Activated CD8-positive, alpha-beta T cell treated with anti-CD3 and anti-CD28 coated beads, Interleukin-2, amount 10 ng/mL, durations not matched to agents 7 days and 5 days (primary cell): ENCODE measurements at places on chromosomes 16 and 17. TPM values are rescaled to one million over a fixed set of nuclear protein-coding genes. Genes with fewer than 3 reads are reported as not detected.

GRCh38 chr17:78379131-78379491 is 662 bp downstream of the PGS1 start:
- H3K27me3 ChIP-seq: peaks cover 6% of the 10 kb centered on the region
- peaks cover 50% of the 10 kb centered on the region for H3K4me1 ChIP-seq
- H3K4me3 ChIP-seq: peak overlapping the region; percentile 88
- no peak for DNase-seq
- peaks cover 32% of the 10 kb centered on the region for H3K36me3 ChIP-seq
- peak overlapping the region; percentile 90 for H3K27ac ChIP-seq

- H3K27ac ChIP-seq: no peak overlapping the region
- no peaks in the 10 kb centered on the region for H3K4me1 ChIP-seq
- H3K27me3 ChIP-seq: no peaks in the 10 kb centered on the region
- H3K36me3 ChIP-seq: no peaks in the 10 kb centered on the region
- no peak overlapping the region for H3K4me3 ChIP-seq
Measured at GRCh38 chr16:87424266-87424665, 32.1 kb downstream of the MAP1LC3B start.

GRCh38 chr16:72482695-72483094 is 310.7 kb upstream of the PMFBP1 start:
- peaks cover 6% of the 10 kb centered on the region for H3K36me3 ChIP-seq
- no peak for DNase-seq
- no peaks in the 10 kb centered on the region for H3K27me3 ChIP-seq
- no peak overlapping the region for H3K4me3 ChIP-seq

DNA sequence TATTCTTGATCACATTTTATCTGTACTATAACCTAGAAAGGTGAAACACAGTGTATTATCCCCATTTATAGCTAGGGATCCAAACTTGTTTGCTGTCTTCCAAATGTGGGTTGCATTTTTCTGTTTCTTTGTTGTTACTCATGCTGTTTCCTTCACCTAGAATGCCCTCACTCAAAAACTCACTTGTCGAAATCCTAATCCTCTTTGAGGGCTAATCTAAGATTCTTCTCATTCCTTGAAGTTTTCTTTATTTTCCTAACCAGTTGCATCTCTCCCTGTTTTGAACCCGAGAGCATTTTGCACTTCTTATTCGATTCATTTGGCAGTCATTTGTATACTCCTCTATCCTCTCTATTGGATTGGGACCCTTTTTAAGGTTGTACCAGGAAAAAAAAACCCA is 9.6 kb downstream of the CALCOCO2 start:
- H3K27me3 ChIP-seq: no peaks in the 10 kb centered on the region
- peak overlapping the region; percentile 53 for H3K27ac ChIP-seq
- H3K4me1 ChIP-seq: peaks cover 73% of the 10 kb centered on the region

DNA sequence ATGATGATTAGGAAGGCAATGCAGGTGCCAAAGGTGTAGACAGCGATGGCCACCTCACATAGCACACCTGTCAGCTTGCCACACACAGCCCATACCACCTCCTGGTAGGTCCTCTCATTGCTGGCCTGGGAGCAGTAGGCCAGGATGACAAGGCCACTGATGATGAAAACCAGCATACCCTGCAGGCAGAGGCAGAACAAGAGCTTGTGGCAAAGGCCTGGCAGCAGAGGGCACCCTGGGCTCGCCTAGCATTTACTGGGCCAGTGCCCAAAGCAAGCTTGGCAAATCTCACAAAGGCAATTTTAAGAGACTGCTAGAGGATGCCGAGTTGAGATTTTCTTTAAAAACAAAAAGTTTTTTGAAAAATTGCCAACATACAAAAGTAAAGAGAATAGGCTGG is 5.9 kb downstream of the SLC38A7 start:
- H3K4me1 ChIP-seq: peaks cover 9% of the 10 kb centered on the region
- H3K27ac ChIP-seq: no peak overlapping the region
- peaks cover 6% of the 10 kb centered on the region for H3K36me3 ChIP-seq
- no peaks in the 10 kb centered on the region for H3K27me3 ChIP-seq

- DNase-seq: peak; percentile 37
- peak overlapping the region; percentile 62 for H3K27ac ChIP-seq
- H3K27me3 ChIP-seq: no peaks in the 10 kb centered on the region
- peak overlapping the region; percentile 24 for H3K4me3 ChIP-seq
- H3K36me3 ChIP-seq: peaks cover 6% of the 10 kb centered on the region
Measured at GRCh38 chr17:40448213-40448638, 5.0 kb downstream of the IGFBP4 start.

GRCh38 chr16:969508-970385 is 1.0 kb downstream of the LMF1 start:
- H3K36me3 ChIP-seq: peaks cover 17% of the 10 kb centered on the region
- no peak for DNase-seq
- peak overlapping the region; percentile 78 for H3K4me3 ChIP-seq
- H3K27me3 ChIP-seq: peaks cover 3% of the 10 kb centered on the region
- H3K27ac ChIP-seq: peak overlapping the region; percentile 69

- peak overlapping the region; percentile 31 for H3K27ac ChIP-seq
- no peak for DNase-seq
- no peak overlapping the region for H3K4me3 ChIP-seq
- H3K4me1 ChIP-seq: no peaks in the 10 kb centered on the region
- H3K36me3 ChIP-seq: peaks cover 40% of the 10 kb centered on the region
Measured at GRCh38 chr17:49835472-49835871, 12.4 kb downstream of the TAC4 start.

GRCh38 chr17:59149051-59149450 is 5.9 kb downstream of the SKA2 start:
- no peak overlapping the region for H3K27ac ChIP-seq
- H3K27me3 ChIP-seq: no peaks in the 10 kb centered on the region
- no peak overlapping the region for H3K4me3 ChIP-seq
- peaks cover 56% of the 10 kb centered on the region for H3K36me3 ChIP-seq
- DNase-seq: no peak

DNA sequence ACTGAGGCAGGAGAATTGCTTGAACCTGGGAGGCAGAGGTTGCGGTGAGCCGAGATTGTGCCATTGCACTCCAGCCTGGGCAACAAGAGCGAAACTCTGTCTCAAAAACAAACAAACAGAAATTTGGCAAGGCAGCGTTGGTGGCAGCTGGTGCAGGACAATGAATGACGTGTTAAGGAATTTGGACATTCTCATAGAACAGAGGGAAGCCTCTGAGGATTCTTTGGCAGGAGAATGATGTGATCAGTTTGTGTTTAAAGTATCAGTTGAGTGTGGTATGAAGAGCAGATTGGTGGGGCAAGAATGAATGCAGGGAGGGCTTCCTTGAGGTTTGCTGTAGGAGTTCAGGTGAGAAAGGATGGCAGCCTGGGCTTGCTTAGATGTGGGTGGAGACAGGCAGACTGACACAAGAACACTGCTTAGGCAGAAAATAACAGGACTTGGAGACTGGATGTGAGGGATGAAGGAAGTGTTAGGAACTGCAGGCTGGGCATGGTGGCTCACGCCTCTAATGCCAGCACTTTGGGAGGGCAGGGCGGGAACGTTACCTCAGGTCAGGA is 4.8 kb downstream of the CYB5D2 start:
- no peak for DNase-seq
- peaks cover 16% of the 10 kb centered on the region for H3K4me1 ChIP-seq
- no peaks in the 10 kb centered on the region for H3K36me3 ChIP-seq
- no peaks in the 10 kb centered on the region for H3K27me3 ChIP-seq
- no peak overlapping the region for H3K4me3 ChIP-seq

- no peak overlapping the region for H3K4me3 ChIP-seq
- no peaks in the 10 kb centered on the region for H3K27me3 ChIP-seq
- H3K27ac ChIP-seq: no peak overlapping the region
- no peak for DNase-seq
- no peaks in the 10 kb centered on the region for H3K4me1 ChIP-seq
Measured at GRCh38 chr16:60979119-60979518, 1057.1 kb downstream of the CDH8 start.

DNA sequence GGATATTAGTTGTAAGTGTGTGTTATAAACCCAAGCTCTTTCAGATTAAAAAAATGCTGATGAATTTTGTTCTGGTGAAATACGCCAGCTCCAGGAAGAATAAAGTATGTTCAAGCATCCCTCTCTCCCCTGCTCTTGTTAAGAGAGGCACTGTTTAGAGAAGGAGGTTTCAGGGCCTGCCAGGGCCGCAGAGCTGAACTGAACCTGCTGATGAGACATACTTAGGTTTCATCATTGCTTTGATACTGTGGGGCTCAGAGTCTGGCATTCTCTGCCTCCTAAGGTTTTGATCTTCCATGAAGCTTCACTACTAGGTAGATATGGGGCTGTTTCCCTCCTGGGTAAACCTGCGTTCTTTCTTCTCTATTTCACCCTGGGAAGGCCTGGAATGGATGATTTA is 175.3 kb upstream of the FAM20A start:
- no peaks in the 10 kb centered on the region for H3K36me3 ChIP-seq
- H3K27ac ChIP-seq: no peak overlapping the region
- H3K4me3 ChIP-seq: no peak overlapping the region
- peaks cover 3% of the 10 kb centered on the region for H3K27me3 ChIP-seq

CALB2 gene
- not detected for total RNA-seq

SSTR5 gene
- not detected for total RNA-seq

MT1F gene
- 28.0 TPM for total RNA-seq

INCA1 gene
- total RNA-seq: 0.29 TPM

PPL gene
- not detected for total RNA-seq
